ENCODE measurements at places on chromosomes 3 and 15. TPM values are rescaled to one million over a fixed set of nuclear protein-coding genes. Genes with fewer than 3 reads are reported as not detected.

- DNase-seq = no peak
These were observed 118.4 kb upstream of the TMC3 start for GRCh38 chr15:81492331-81492968.

DNA sequence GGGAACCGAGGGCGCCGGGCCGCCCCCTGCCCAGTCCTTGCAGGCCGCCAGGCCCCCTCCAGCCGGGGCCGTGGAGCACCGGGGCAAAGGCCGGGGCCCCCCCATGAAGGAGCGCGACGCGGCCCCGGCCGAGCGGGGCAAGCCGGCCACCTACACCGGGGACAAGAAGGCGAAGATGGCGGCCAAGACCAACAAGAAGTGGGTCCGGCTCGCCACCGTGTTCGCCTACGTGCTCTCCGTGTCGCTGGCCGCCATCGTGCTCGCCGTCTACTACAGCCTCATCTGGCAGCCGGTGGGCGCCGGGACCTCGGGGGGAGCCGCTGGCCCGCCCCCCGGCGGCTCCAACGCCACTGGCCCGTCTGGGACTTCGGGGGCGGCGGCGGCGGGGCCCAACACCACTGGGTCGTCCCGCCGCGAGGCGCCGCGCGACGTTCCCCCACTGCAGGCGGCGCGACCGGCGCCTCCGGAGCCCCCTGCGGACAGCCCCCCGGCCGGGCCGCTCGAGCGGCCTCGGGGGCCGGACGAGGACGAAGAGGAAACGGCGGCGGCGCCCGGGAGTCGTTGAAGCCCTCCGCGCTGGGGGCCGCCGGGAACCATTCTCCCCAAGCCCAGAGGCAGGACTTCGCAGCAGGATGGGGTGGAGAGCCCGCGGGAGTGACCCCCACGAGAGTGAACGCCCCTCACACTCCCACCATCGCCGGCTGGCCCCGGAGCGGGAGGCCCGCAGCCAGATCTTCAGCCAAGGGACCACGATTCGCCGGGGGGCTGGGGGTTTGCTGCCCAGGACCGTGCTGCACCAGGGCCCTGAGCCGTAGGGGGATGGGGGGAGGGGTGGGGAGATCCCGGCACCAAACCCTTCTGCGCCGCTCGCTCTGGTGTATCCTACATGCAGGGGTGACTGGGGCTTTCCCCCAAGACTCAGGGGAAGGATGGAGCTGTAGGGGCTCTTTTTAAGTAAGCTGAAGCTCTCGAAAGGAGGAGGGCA, 753 bp downstream of the INAFM2 start:
- DNase-seq = peak; percentile 68

GRCh38 chr3:67037615-67038014, 39.5 kb downstream of the KBTBD8 start:
- DNase-seq = no peak

DNA sequence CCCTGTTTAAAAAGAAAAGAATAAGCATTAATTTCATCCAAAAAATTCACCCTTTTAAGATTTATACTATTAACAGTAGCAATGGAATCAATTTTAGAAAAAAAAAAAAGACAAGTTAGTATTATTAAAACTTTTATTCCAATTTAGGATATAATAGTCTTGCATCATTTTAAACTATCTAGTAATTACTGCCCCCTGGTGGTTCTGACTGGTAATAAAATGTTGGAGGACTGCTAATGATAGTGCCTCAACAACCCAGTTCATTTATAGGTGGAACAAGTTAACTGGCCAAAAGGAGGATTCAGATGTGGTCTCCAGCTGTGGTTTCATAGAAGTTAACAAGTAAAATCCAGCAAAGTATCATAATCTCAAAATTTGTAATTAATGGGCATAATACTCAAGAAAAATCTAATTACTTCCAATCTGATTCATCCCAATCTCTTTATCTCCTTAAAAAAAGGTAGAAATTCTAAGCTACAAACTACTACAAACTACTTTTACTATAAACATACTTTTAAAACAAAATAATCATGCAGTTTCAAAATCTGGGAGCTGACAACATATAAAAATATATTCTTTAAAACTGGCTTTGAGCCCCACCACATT, 30.7 kb upstream of the WDR49 start:
- no peak for DNase-seq

- DNase-seq = peak; percentile 77
These were observed 181.4 kb downstream of the SMAD6 start for GRCh38 chr15:66883284-66883911.

DNA sequence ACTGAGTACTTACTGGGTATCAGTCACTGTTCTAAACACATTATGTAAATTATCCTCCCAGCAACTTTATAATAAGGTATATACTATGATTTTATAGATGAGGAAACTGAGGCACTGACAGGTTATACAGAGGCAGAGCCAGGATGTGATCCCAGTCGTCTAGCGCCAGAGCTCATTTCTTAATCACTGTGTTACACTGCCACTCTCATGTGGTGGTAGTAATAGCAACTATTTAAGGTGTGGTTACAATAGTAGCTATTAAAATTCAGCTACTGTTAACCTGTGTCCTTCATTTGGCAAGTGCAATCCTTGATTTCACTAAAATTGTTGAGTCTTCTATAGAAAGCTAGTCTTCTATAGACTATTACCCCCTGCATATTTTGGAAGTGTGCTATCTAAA, 43.1 kb upstream of the TRPC1 start:
- no peak for DNase-seq

GRCh38 chr3:112377568-112378071, 44.7 kb downstream of the CD200 start:
- DNase-seq = no peak

DNA sequence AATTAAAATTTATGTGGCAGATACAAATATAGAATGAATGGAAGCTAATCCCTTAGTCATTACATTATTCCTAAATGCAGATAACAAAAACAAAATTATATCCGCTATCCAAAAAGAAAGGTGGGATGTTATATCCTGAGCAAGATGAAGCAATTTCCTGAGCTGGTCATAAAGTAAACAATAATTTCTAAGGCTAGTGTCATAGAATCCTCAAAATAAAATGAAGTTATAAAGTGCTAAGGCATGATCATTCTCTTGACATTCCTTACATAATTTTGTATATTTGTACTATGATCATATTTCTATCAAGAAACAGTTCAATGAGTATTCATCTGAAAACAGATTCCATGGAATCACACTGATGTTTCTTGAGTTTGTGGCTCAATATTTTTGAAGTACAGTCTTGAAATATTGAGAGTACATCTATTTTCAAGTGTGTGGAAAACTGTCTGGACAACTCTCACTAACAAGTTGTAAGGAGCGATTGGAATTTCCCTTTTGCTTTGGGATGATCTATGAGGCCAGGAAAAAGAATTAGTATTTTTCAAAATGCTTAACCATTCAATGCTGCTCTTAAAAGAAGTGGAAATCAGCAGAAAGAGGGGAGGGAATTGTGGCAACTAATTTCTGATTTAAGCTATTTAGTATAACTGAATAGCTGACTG, 92.4 kb downstream of the ABI3BP start:
- no peak for DNase-seq

DNA sequence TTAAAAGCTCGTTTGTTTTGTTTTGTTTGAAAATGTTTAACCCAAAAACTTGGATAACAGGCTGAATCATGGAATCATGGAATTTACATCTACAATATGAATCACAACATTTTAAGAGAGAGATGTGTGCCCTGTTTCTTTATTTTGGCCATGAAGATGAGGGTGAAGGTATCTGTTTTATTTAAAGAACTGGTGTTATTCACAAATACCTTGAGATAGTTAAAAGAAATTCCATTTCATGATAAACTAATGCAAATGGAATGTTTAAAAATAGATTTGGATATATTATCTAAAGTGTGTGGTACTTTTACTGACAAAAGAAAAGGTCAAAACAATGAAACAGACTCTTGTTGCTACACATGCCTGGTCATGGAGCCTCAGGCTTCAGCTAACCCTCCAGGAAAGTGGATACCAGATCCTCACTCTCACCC, 486.0 kb upstream of the CFAP20DC start:
- DNase-seq = no peak

DNA sequence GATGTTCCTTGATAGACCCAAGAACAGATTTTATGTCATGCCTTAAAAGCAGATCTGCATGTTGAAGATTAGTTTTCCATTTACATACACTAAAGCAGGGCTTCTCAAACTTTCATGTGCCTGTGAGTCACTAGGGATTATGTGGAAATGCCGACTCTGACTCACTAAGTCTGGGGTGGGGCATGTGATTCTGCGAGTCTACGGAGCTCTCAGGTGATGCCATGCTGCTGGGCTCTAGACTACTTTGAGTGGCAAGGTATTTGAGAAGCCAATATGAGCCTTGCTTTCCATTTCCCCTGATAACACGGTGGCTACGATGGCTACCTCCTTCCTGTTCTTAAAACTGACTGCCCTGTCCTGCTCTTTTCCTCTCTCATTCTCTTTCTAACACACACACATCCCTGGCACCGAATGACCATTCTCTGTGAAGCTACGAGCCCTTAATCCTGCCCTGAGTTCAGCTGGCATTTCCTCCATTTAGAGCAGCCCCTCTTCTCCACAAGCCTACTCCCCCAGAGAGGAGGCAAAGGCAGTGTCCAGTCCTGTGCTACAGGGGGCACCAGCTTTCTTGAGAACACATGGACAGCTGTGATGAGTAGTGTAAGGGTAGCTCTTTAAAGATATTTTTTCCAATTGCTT, 39.7 kb upstream of the PYGO1 start:
- no peak for DNase-seq

GRCh38 chr15:48541341-48542278, 103.9 kb downstream of the FBN1 start:
- no peak for DNase-seq

GRCh38 chr15:43210807-43211206, 10.0 kb downstream of the EPB42 start:
- DNase-seq = no peak

DNA sequence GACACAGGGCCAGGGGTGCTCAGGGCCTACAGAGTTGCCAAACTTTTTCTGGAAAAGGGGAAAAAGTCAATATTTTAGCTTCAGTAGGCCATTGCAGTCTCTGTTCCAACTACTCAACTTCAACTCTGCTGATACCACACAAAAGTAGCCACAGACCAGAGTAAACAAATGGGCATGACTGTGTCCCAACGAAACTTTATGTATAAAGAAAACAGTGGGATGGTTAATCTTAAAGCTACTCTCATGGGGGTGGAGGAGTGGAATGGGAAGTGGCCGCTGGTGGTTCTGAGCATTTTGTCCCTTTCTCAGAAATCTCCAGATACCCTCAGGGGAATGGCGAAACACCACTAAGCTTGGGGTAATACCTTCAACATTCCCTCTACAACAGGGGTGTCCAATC, 69.9 kb downstream of the OSBPL10 start:
- no peak for DNase-seq

DNA sequence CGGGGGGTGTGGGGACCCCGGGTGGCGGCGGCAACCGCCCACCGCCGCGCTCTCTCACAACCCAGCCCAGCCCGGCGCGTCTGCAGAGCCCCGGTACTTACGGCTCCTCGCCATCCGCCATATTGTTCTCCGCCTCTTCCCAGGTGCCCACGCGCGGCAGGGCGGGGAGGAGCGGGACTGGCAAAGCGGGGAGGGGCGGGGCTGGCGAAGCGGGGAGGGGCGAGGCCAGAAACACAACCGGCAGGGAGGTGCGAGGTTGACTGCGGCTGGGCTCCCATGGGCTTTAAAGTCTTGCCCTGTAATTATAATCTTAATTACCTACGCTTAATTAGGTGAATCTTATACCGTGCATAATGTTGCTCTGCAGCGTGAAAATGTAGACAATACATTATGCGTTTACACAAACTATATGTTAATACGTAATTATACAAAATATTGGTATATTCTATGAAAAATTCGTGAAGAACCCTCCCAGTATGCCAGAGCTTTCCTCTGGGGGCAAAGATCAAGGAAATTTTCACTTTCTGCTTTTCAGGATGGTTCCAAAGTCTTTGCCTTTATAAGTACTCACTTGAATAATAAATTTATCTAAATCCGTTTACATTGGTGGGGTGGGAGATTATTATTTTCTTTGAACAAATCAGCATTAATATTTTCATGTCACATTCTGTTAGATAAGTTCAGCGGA, at the start of gene UBA3:
Gene UBA3 (minus strand): TSS at position 133 of the 688 bp plus-strand sequence. CDS start 12 bp downstream, at position 121.
- DNase-seq = peak; percentile 86

DNA sequence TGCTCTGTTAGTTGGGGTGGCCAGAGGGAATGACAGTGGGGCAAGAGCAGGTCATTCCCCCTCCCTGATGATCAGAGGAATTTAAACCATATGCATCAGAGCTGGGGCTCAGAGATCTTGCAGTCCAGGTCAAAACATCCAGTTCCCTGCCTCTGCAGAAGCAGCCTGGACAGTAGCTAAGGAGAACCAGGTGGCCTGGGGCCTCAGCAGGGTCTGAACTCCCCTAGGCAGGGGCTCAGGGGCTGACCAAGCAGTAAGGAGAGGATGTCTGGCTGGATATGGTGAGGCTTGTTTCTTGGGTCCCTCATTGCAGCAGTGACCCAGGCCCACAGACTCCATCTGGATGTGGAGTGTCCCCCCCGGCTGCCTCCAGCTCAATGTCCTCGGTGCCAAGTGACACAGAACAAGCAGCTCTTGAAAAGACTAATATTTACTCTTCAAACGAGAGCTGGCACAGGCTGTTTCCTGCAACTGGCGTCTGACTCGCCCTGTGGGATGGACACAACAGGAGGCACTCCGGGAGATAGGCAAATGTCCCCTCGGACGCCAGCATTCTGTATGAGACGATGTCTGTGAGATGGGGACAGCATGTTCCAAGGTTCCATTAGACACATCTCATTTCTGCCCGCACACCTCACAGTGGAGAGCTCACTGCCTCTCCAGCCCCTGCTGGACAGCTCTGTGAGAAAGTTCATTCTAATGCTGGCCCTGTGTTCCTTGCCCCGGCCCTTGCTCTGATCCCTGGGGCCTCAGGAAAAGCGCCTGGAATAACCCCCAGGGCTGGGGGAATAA, 37.1 kb downstream of the SEC22C start:
- no peak for DNase-seq

DNA sequence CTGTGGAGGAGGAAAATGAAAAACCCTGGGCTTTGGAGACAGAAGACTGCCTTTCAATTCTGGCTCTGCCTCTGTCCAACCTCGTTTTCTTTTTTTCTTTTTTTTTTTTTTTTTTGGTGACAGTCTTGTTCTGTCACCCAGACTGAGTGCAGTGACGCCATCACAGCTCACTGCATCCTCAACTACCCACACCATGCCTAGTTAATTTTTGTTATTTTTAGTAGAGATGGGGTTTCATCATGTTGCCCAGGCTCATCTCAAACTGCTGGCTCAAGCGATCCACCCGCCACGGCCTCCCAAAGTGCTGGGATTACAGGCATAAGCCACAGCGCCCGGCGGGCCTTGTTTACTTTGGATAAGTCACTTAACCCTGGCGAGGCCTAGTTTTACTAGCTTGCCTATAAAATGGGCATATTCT, 66.3 kb upstream of the SLC25A26 start:
- no peak for DNase-seq

Gene CHRFAM7A
- total RNA-seq = 0.55 TPM

Gene PXK
- 12.4 TPM for total RNA-seq

Gene GOLGA6L9
- 10.4 TPM for total RNA-seq

Gene SHQ1
- 23.7 TPM for total RNA-seq

Gene GP9
- total RNA-seq = not detected

Gene CPN2
- total RNA-seq = not detected

Gene CISH
- total RNA-seq = 4.1 TPM

Gene MOBP
- total RNA-seq = not detected

Gene CNTN4
- 29.7 TPM for total RNA-seq

Gene FBXO22
- 49.9 TPM for total RNA-seq

Gene GRAMD1C
- total RNA-seq = 7.3 TPM

Gene EPB42
- not detected for total RNA-seq

Measured in type B pancreatic cell (in vitro differentiated cells).